NCI-H2081 (cell line): ENCODE measurements at places on chromosomes 16 and 17.

DNA sequence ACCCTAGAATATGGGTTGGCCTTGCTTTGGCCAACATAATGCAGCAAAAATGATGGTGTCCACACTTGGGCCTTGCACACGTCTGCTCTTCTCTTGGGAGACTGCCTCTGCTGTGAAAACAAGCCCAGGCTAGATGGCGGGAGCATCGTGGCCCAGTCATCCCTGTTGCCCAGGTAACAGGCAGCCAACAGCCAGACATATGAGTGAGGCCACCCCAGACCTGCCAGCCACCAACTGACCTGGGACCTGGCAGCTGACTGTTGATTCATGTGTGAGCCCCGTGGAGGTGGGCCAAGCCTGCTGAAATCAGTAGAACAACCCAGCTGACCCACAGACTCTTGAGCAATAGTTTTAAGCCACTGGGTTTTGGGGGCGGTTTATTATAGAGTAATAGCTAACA lies 39.4 kb upstream of the CDH3 start:
- no peak for DNase-seq

DNA sequence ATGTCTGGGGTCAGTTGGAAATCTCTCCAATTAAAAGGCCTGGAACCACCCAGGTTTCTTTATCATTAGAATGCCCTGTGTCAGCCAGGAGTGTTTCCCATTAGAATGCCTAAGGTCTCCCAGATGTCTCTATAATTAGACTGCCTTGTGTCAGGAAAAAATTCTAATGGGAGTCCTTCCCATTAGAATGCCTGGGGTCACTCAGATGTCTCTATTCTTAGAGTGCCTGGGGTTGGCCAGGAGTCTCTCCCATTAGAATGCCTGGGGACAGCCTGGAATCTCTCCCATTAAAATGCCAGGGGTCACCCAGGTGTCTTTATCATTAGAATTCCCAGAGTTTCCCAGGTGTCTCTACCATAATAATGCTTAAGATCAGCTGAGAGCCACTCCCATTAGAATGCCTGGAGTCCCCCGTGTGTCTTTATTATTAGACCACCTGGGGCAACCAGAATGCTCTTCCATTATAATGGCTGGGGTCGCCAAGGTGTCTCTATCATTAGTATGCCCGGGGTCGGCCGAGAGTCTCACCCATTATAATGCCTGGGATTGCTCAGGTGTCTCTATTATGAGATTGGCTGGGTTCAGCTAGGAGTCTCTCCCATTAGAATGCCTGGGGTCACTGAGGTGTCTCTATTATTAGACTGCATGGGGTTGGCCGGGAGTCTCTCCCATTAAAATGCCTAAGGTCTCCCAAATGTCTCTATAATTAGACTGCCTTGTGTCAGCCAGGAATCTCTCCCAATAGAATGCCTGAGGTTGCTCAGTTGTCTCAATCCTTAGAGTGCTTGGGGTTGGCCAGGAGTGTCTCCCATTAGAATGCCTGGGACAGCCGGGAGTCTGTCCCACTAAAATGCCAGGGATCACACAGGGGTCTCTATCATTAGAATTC lies 2254.6 kb downstream of the TP53TG3F start:
- DNase-seq: no peak

GRCh38 chr16:14289692-14290340 lies 218.7 kb downstream of the MRTFB start:
- peak; percentile 54 for DNase-seq

DNA sequence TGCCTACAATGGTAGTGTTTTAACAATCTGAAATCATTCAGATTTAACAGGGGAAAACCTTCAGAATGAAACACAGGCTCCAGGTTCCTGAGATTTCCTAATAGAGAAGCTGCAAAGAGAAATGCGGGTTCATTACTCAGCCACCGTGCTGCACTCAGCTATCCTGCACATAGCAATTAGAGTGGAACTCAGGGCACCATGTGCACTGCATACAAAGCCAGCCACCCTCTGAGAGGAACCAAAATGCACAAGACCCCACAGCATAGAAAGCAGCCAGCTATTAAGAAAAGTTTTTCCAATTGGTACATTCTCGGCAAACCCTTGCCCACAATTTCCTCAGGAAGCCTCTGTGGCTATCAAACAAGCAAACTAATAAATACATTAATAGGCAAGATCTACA lies 37.4 kb downstream of the TOM1L2 start:
- no peak for DNase-seq

- DNase-seq: no peak
These were observed 51.0 kb downstream of the CNOT1 start for GRCh38 chr16:58578642-58579041.

DNA sequence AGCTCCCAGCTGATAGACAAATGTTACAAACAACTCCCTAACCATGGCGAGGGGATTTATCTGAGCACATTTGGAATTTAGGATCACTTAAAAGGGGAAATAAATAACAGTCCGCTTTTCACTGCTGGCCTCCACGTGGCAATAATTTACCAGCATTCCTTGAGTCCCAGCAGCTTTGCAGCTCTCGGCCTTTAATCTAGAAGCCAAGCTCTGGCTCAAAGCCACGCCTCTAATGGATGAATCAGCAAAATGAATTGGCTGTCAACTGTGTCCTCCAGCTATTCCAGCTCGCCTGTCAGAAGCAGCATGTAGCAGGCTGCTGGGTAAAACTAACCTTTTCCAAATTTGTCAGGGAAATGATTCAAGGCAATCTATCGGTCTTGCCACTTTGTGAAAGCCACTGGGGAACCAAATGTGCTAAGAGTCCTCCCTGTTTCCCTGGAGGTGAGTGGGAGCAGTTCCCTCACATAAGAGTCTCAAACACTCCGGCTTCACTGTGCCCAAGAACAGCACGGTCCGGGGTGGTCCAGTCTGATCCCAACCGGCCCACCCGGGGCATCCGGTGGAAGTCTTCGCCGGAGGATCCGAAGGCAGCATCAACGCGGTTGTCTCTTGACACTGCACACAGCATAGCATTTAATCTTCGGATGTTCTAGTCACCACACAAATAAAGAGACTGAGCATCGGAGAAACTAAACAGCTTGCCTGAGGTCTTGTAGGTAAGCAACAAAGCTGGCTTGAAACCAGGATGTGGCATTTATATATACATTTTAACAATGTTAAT lies 143.3 kb downstream of the PARN start:
- peak; percentile 66 for DNase-seq

DNA sequence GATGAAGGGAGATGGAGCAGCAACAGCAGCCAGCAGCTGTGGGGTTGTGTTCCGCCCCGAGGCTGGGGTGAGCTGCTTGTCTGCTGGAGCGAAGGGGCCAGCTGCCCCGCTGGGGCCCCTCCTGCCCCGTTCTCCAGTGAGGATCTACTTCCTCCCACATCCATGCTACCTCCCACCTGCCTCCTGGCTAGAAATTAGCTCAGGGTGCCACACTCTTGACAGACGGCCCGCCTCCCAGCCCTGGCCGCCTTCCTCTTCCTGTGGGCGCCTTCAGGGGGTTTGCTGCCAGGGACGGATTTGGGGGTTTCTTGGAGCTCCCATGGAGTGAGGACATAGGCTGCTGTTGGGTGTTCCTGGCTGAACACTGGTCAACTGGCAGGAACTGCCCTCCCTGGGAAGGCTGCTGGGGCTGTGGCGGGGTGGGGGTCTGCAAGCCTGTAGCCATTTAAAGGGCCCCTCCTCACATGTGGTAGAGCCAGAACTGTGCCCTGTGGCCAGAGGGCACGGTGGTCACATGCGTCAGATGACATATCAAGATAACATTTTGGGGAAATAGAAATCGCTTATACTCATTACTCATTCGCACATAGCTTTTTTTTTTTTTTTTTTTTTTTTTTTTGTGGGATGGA lies 13.1 kb downstream of the TBC1D24 start:
- no peak for DNase-seq

DNA sequence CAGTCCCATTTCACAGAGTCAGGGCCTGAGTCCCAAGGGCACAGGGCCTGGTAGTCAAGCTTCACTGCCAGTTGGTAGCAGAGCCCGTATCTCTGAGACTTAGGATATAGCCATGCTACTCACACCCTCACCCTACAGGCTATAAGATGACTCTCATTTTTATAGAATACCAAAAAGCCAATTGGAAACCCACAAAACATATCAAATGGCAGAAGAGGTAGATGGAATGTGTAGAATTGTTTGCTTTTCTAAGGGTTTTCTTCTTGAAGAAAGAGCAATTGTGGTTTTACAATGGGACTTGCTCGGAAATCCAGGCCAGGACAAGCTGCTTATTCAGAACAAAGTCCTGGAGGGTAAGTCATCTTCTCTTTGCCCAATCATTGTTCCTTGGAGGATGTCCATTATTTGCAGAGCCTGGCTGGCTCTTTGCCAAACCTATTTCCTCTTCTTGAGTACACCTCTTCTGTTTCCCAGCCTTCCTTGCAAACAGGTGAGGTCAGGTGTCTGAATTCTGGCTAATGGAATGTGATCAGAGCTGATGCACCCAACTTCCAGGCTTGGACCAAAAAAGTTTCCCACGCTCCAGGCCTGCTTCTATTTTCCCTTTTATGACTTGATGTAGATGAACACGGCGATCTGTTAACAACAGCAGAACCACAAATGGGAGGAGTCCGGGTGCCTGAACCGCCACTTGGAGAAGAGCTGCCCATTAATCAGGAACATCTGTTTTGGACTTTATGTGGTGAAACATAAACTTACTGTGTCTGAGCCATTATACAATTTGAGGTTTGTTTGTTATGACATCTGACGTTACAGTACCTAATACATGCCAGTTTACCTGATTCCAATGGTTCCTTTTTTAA lies 16.9 kb upstream of the CCL22 start:
- DNase-seq: no peak

DNA sequence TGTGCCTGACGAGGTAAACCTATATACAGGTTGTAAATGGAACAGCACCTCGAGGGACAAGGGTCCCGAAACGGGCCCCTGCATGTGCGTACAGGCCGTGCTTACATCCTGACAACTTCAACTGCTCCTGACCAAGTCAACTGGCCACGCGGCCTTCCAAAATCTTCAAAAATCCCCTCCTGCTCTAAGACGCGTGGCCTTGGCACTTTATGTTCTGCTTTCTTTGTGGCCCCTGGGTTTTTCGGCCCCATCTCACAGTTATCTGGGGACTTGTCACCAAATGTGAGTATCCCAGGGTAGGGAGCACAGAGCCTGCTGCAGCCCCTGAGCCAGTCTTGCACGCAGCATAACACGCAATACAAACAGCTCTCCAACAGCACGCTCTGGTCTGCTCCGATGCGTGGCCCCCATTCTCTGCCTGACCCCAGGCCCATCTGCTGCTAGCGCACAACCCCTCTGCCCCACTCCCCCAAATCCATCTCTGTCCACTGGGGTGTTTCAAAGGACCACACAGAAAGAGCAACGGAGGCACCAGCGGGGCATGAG lies 659 bp downstream of the RPH3AL start:
- DNase-seq: no peak

DNA sequence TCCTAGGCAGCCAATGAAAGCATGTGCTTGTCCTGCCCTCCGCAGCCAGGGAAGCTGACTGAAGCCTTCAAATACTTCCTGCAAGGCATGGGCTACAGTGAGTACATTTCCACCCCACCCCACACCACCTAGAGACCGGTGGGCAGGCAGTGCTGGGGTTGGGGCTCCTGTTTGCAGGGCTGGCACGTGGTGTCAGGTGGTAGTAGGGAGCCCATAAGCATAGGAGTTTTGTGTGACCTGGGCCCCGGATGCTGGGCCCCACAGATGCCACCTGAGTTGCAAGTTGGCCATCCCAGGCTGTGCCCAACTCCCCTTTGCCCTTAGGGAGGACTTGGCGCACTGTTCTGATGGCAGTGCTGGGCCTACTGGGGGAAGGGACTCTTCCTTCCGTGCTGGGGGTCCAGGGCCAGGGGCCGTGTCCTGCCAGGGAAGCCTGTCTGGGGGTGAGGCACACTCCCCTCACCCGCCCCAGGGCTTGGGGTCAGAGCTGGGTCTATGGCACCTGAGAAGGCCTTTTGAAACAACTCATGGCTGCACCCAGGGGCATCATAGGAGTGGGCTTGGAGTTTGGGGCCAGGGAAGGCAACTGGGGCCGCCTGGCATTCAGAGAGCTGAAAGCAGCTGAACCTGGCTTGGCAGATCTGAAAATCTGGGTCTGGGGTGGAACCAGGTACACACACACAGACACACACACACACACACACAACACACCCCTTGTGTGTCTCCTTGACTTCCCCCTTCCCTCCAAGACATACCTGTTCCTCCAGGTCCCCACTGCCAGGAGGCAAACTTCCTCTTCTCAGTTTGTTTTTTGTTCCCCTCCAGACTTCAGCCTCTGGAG lies 5.8 kb upstream of the SETD6 start:
- no peak for DNase-seq

DNA sequence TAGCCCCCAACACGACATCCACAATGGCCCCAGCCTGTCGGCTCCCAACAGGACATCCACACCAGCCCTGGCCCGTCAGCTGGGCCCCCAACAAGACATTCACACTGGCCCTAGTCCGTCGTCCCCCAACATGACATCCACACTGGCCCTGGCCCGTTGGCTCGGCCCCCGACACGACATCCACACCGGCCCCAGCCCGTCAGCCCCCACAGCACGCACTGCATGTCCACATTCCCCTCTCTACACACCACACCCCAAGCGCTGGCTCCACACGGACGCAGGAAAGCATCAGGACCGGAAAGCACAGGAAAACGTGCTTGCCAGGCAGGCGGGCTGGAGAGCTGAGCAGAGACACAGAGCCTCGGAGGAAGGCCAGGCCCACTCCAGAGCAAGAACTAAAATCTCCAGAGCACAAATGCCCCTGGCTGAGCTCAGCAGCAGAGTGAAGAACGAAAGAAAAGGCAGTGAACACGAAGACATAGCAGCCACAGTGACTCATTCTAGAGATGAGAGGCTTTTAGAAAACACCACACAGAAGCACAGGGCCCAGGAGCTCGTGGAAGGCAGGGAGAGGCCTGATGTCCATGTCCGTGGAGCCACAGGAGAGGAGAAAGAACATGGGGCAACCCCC lies 50.6 kb downstream of the LMF1 start:
- DNase-seq: no peak

- no peak for DNase-seq
These were observed 29.0 kb downstream of the CDK5R1 start for GRCh38 chr17:32515677-32516383.

- DNase-seq: no peak
These were observed 130.1 kb downstream of the SPACA3 start for GRCh38 chr17:33121756-33122155.

DNA sequence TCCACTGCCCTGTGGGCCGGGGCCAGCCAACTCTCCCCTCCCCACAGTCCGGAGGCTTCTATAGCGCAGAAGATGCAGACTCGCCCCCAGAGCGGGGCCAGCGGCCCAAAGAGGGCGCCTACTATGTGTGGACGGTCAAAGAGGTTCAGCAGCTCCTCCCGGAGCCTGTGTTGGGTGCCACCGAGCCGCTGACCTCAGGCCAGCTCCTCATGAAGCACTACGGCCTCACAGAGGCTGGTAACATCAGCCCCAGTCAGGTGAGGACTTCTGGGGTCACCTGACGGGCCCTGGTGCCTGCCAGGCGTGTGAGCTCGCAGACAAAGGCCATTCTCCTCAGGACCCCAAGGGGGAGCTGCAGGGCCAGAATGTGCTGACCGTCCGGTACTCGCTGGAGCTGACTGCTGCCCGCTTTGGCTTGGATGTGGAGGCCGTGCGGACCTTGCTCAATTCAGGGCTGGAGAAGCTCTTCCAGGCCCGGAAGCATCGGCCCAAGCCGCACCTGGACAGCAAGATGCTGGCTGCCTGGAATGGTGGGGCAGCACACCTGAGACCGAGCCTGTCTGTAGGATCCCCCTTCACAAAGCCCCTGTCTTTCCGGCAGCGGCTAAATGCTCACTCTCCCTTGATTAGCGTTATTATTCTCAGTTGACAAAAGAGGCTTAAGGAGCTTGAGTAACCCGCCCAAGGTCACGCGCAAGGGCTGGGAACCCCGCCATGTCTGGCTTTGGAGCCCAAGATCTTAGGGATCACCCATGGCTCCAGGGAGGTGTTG lies 3.9 kb downstream of the SPATA20 start:
- peak; percentile 67 for DNase-seq
